Jurkat, Clone E6-1 (cell line): ENCODE measurements at places on chromosomes 2 and 18.

GRCh38 chr2:151192681-151193080, 69.0 kb downstream of the RBM43 start:
- DNase-seq, result no peak

DNA sequence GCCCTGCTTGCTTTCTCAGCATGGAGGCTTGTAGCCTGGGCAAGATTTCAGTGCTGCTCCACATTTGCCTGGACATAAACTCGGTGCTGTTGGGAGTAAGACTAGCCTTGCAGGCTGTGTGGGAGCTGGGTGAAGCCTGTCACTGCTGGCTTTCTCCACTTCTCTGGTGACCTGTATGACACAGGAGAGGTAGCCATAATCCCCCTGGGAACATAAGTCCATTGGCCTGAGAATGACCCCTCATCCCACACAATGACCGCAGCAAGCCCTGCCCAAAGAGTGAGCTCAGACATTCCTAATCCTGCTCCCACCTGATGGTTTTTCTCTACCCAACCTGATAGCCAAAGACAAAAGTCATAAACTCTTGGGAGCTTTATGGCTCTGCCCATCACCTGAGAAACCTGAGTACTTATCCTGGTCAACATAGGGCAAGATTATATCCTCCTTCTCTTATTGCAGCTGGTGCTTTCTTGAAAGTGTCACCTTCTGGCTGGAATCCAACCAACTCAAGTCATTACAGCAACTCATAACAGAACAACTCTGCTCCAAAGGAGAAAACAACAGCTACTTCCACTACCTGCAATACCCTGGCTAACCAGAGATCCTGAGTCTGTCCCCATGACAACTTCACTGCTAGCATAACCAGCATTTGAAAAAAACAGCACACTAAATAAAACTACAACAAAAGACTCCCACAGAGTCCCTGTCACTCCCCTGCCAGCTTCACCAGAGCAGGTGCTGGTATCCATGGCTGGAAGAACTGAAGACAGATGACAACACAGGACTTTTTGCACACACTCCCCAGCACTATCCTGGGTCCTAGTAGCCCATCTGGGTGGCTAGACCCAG, 834.4 kb upstream of the DDX18 start:
- no peak for DNase-seq

DNA sequence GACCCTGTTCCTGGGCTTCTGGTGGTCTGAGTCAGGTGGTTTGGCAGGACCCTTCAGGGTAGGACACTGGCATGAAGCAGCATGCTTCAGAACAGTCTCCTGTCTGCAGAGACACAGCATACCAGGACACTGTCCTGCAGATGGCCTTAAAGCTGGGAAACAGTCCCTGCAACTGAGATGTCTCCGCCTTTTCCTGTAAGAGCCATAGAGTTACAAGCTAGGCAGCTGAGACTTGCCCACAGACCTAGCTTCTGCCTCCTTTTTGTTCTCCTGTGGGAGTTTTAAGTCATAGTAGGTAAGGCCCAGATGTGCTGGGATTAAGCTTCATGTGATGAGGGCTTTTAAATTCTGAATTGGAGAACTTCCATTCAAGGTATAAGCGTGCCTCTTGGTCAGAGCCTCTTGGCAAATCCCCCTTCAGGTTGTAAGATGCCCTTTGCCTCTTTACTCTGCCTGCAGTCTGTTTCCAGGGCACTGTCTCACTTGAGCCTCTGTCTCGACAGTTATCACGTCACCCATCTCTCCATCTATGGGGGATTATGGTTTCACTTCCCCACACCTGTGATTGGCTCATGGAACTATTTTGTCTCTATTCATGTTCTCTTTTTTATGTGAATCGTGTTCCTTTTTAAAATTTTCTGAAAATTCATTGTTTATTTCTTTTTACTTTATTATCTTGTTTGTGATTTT, 51.8 kb downstream of the COA5 start:
- peak; percentile 73 for DNase-seq

DNA sequence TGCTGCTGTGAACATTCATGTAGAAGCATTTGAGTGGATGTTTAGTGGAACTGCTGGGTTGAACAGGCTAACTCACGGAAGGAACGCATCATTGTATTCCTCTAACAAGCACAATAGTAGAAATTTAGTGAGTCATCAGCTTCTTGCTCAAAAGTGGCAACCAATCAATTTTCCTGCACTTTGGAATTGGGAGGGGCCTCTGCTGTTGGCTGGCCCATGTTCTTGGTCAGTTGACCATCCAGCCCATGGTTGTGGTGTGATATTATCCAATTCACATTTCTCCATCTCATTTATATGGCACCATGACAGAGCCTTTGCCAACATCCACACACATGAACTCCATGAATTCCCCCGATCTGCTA, 95.0 kb downstream of the TNFRSF11A start:
- DNase-seq, result no peak

DNA sequence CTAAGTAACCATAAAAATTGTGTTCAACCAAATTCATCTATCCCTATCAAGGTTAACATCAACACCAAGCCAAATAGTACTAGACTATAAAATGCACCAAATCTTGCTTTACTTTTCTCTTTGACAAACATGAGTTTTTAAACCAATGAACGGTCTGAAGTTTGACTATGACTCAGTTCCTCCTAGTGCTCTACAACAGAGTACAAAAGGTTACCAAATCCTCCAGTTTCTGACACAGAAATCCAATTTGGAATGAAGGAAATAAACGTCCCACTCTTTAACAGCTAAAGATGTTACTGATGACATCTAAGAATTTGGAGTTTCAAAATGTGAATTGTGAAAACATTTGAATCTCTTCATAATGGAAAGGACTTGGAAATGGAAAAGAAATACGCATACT, 11.8 kb upstream of the ACVR1 start:
- no peak for DNase-seq

GRCh38 chr2:46519265-46519664, 39.9 kb downstream of the TMEM247 start:
- DNase-seq, result no peak

- DNase-seq, result no peak
These were observed 54.7 kb upstream of the FZD7 start for GRCh38 chr2:201978986-201979385.

DNA sequence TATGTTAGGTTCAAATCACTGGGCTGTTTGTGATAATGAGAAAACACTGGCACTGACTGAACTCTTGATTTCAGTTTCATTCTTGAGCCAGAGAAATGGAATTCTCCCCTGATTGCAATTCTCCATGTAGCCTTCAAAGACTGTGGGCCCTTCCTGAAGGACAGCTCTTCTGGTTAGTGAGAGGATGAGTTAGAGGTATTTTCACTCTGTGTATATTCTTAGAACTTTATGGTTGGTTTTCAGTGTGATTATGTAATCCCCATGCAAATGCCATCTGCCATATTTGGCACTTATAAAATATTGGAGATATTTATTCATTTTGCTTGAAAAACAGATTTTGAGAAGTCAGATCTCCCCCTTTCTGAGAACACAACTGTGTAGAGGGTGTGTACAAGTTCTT, 323.7 kb downstream of the SLC4A3 start:
- DNase-seq, result no peak

- no peak for DNase-seq
These were observed 124.8 kb downstream of the MSTN start for GRCh38 chr2:189937691-189938090.

GRCh38 chr2:46876741-46877384, 38.7 kb downstream of the MCFD2 start:
- DNase-seq, result peak; percentile 48

DNA sequence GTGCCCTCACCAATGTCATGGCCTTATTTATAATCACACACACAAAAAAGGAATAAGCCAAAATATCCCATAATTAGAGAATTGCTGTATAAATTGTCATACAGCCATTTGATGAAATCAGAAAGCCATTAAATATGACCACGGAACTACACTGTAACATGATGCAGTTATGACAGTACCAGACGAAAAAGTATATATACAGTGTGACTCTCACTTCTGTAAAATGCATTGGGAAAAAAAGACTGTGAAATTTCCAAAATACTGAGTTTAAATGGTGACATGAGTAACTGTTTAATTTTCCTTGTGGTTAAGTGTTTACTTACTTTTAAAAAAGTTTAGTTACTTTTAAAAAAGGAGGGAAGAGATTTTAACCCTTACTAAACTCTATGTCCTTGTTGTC, 25.4 kb downstream of the UXS1 start:
- no peak for DNase-seq

DNA sequence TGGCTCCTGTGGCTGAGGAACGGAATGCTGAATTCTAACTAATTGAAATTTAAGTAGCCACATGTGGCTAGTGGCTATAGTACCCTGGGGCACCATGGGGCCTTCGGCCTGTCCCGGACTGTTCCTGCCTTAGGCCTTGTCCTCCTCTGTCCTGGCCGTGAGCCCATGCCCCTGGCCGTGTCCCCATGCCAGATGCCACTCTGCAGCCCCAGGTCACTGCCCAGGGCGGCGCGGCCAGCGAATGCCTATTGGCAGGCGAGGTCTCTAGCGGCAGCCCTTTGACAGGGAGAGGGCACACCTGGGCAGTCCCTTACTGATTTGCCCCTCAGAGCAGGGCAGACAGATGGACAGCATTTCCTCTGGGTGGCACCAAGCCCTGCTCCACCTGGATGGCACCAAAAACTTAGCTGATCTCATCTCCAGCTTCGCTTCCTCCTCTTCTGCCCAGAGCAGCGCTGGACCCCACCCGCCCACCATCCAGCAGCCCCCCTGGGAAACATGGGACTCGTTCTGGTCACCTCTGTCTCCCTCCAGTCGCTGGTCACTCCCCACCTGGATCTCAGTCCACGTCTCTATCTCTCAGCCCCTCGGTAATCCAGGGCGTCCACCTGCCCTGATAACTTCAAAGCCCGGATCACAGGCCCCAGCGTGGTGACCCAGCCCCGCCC, 1.1 kb upstream of the DGKD start:
- DNase-seq, result no peak

- peak; percentile 21 for DNase-seq
These were observed 743 bp downstream of the HADHA start for GRCh38 chr2:26243470-26244308.

DNA sequence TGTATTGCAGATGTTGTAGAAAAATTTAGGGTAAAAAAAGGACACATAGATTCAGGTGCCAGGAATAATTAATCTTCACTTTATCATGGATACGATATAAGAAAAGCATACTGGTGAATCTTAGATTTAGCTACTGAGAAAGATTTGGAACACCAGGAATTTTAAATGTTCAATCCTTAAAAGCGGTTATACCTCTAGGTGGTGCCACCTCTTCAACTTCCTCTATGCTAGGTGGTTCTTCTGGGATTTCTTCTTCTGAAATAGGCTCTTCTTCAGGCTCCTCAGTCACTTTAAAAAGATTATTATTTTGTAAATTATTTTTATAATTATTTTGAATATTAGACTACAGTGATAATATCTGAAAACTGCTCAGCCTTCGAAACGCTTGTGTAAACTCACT, 133.1 kb downstream of the TTN start:
- no peak for DNase-seq

DNA sequence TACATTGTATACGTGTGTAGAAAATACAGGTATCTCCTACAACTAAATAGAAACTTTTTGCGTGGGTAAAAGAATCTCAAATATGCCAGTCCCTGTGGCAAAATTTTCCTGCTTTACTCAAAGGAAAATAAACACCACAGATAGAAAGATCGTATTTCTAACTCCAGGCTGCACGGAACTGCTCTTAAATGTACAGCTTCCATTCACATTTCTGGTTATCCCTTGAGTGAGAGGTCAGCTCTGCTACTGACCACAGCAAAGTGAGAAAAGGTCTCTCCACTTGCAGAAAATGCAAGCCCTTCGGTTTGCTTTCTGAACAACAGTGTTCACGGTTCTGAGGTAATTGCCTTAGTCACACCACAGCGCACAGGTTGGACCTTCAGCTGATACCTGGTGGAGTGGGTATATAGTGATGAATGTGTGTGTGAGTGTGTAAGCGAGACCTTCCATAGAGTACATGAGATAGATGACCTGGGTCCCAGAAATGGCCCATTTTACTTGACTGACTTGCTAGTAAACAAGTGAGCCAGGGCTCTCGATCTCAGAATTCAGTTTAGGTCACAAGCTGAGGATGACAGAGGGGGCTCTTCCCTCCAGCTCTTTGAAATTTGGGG, 52.1 kb downstream of the ALPK2 start:
- no peak for DNase-seq

- peak; percentile 73 for DNase-seq
These were observed 103.3 kb upstream of the ID2 start for GRCh38 chr2:8578335-8579244.

DNA sequence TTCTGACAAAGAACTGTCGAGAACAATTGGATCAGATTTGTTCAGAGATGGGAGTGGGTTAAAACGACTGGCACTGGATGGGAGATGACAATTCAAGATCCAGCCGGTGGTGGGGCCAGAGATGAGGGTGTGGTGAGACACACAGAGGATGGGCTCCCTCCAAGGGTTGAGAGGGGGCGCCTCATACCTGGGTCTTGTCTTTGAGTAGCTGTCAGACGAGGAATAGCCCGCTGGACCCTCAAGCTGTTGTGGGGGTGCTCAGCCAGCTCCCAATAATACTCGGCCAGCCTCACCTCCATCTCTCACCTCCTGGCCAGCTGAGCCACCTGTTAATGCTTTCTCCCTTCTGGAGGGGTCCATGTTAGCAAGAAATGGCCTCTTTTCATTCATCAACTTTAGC, 14.0 kb downstream of the INPP5D start:
- no peak for DNase-seq

- no peak for DNase-seq
These were observed 273.3 kb downstream of the TNS1 start for GRCh38 chr2:217729421-217730053.

- DNase-seq, result no peak
These were observed 23.2 kb upstream of the SLC20A1 start for GRCh38 chr2:112622528-112622849.

GRCh38 chr18:49727816-49728215, 85.5 kb downstream of the ACAA2 start:
- DNase-seq, result no peak

DNA sequence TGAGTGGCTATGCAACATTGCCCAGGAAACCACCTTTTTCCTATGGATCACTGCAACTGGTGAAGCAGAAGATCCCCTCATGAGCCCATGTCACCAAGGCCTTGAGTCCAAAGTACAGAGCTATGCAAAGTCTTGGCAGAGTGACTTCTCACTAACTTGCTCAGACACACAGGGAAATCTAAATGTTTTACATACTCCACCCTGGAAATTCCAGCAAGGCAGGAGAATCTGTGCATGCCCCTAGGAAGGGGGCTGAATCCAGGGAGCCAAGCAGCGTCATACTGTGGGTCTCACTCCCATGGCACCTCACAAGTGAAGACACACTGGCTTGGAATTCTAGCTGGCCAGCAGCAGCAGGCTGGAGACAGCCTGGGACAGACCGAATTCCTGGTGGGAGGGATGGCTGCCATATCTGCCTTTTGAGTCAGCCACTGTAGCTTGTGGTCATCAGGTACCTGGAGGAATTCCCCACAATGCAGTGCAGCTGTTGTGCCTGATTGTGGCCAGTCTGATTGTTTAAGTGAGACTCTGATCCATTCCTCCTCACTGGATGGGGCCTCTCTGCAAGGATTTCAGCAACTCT, 1817.4 kb downstream of the SUCLG1 start:
- DNase-seq, result no peak

DNA sequence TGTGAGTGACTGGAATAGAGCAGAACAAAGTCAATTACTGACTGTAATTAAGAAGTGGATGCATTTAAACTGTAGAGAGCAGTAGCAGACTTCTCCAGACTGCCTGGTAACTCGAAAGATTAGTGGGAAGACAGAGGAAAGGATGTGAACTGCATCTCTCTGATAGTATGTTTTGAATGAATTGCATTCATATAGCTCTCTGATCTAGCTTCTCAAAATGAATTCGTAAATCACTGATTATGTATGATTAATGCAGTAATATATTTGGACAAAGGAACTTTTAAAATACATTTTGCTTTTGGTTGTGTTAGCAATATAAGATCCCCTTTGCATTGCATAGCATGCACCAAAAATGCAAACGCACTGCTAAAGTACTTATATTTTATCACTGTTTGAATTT, 304.0 kb downstream of the ARHGAP15 start:
- DNase-seq, result no peak
